Activated CD8-positive, alpha-beta memory T cell treated with anti-CD3 and anti-CD28 coated beads, Interleukin-2, amount 50 U/mL, for 4 hours (primary cell): ENCODE measurements at places on chromosomes 1 and 21.
A peak's percentile ranks its signal among the peaks of the same experiment; 100 is the strongest.

GRCh38 chr1:1869469-1869868 is 21.4 kb downstream of the GNB1 start:
- DNase-seq: no peak

- DNase-seq: no peak
These were observed 18.0 kb upstream of the SLC2A7 start for GRCh38 chr1:9044236-9044635.

- DNase-seq: no peak
These were observed 7.3 kb downstream of the SLC44A3 start for GRCh38 chr1:94827434-94827833.

DNA sequence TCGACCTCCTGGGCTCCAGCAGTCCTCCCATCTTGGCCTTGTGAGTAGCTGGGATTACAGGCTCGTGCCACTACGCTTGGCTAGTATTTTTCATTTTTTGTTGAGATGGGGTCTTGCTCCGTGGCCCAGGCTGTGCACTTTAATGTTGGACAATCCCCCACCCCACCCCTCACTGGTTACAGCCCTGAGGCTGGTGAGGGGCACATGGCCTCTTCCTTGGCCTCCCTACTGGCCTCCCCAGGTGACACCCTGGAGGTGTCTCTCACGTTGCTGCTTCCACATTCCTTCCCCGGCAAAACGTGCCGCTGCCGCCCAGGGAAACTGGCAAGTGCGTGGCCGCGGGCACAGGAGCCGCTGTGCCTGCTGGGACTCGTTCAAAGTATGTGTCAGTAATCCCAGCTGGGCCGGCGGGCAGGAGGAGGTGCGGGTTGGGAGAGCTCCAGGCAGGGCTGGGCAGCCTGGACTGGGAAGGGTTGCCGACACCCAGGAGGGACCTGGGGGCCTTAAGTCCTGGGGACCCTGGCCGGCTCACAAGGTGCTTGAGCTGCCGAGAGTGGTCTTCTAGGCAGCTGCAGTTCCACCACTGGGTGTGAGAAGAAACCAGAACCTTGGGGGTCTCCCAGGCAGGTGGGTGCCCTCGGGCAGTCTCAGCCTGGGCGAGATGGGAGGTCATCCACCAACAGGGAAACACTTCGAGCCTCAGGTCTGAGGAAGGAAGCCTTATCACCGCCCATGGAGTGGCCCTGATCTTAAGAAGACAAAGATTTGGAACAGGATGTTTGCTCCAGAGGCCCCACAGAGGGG is 6.5 kb downstream of the WNT3A start:
- no peak for DNase-seq

GRCh38 chr1:64923294-64923718 is 43.0 kb downstream of the JAK1 start:
- DNase-seq: peak; percentile 32

DNA sequence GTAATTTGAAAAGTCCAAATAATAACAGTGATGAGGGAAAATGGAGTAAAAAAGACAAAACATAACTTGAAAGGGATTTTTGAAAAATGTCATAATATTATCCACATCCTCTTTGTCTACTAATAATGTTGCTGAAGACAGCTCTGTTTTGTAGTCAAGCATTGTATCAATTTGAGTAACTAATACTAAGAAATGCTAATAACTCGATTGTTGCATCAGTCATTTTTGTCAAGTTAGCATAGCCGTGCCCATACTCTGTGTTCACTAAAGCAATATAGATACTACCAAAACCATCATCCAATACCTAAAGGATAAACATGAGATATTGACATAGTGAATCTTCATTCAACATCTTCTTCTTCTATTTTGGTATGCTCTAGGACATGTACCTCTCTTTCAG is 17.3 kb downstream of the PDC start:
- DNase-seq: no peak

GRCh38 chr21:29454179-29454578 is 155.5 kb downstream of the BACH1 start:
- no peak for DNase-seq

- DNase-seq: no peak
These were observed 29.9 kb downstream of the NAV1 start for GRCh38 chr1:201568859-201569294.

- DNase-seq: no peak
These were observed 29.7 kb downstream of the ADARB1 start for GRCh38 chr21:45103971-45104520.

DNA sequence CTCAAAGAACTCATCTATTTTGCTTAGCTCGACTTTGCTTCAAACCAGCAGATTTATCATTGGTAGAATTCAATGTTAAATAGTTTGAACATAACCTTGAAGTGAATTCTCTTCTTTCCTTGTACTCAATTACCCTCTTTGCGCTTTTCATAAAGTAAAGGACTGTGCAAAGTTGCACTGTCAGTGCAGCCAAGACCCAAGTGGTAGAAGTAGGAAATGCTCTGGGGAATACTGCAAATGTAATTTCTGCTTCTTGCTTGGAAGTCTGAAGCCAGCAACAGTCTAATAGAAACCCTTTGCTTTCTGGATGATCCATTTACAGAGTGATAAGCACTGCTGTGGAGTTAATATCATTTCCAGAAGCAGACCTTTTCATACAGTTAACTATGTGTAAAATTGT is 936.7 kb upstream of the TMPRSS15 start:
- DNase-seq: no peak
